ENCODE measurements at places on chromosomes 6 and 20. TPM values are rescaled to one million over a fixed set of nuclear protein-coding genes. Genes with fewer than 3 reads are reported as not detected.

PRICKLE4 gene
- total RNA-seq = 3.1 TPM

JPH2 gene
- total RNA-seq = 18.1 TPM

PKIB gene
- total RNA-seq = 64.1 TPM

CDSN gene
- total RNA-seq = 0.22 TPM

KCNQ2 gene
- total RNA-seq = 11.5 TPM

DAAM2 gene
- total RNA-seq = 50.3 TPM

FABP7 gene
- total RNA-seq = 1.1 TPM

KHDRBS2 gene
- not detected for total RNA-seq

EFCAB8 gene
- 0.41 TPM for total RNA-seq

SLC26A8 gene
- total RNA-seq = not detected

DDRGK1 gene
- total RNA-seq = 42.8 TPM

GHRH gene
- not detected for total RNA-seq

SLC16A10 gene
- total RNA-seq = 0.48 TPM

FAM209B gene
- total RNA-seq = 0.60 TPM

MYCT1 gene
- 0.61 TPM for total RNA-seq

CST2 gene
- 1.7 TPM for total RNA-seq

MATN4 gene
- total RNA-seq = 0.19 TPM

Measured in astrocyte (in vitro differentiated cells and primary cell).